ENCODE measurements at places on chromosomes 5 and 9.

DNA sequence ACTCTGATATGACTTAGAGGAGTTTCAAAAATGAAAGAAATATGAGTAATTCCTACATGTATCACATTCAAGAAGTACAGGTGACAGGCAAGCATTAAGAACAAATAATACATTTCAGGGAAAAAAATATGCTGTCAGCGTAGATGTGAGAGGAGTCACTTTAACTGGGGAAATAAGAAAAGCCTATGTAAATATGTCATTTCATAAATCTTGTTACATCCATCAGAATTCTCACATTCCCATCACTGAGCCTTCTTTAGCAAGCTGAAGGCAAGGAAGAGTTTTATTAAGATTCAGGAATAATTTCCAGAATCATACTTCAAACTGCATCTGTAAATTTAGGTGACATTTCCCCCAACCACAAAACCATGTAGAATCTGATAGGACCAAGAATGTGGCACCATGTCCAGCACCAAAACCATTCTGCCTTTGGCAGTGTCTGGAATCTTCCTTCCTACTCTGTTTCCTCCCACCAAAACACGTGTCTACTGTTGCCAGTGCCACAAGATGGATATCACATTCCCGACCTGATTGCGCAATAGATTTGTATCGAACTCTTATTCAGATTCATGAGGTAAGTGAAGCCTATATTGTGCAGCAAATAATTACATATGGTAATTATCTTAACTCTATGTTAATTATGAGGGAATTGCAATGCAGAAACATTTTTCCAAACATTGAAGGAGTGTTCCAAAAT, 690.9 kb downstream of the ISL1 start:
- DNase-seq = no peak

DNA sequence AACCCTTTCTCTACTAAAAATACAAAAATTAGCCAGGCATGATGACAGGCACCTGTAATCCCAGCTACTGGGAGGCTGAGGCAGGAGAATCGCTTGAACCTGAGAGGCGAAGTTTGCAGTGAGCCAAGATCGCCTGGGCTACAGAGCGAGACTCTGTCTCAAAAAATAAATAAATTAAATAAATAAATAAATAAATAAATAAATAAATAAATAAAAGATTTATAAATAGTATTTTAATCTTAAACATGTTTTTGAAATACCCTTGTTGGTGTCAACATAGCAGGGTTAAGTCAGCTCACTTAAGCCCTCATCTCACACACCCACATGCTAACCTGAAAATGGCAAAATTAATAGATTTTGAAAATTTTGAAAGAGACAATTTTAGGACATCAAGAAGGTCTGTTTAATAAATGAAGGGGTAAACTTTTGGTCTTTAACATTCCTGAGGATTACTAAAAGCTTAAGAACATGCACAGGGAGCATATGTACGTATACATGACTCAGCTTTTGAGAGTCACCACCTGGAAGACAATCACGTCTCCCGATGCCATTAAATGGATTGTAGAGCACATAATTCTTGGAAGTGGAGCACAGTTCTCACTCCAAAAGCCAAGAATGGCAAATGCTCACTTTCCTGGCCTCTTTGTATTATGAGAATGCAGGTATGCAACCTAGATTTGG, 202.5 kb downstream of the GDNF start:
- no peak for DNase-seq

DNA sequence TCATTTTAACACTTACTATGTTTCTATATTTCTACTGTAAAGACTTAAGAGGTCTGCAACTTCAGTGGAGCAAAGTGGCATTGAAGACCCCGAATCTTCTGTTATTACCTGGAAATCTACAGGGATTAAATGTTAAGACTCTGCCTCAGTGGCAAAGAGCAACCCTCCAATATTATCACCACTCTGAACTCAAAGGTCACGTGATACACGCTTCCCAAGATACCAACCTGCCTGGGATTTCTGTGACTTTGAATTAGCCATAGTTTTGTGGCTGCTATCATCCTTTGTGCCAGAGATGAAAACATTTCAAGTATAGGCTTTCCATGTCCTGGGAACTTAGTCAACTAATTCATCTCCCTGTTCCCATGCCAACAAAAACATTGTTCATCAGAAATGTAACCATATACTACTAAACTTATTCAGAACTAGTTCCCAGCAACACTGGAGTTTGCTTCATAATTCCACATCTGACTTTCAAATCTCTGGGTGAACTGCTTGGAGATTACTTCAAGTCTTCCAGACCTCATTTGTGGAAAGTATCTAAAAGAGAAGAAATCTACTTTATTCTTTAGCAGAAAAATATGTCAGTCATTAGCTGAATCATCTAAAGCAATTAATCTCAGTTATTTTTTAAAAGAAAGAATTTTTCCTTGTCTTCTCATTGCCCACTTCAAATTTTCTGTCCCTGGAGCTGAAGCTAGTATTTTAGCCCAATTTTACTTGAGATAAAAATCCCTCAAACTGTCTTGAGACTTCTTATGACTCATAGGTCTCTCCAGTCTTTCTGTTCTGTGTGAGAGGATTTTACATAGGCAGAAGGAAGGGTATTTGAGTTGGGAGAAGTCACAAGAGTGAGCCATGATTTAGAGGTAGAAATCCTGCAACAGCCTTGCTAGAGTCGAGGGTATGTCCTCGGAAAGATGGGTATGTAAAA, 83.0 kb downstream of the ZNF462 start:
- DNase-seq = peak; percentile 63

DNA sequence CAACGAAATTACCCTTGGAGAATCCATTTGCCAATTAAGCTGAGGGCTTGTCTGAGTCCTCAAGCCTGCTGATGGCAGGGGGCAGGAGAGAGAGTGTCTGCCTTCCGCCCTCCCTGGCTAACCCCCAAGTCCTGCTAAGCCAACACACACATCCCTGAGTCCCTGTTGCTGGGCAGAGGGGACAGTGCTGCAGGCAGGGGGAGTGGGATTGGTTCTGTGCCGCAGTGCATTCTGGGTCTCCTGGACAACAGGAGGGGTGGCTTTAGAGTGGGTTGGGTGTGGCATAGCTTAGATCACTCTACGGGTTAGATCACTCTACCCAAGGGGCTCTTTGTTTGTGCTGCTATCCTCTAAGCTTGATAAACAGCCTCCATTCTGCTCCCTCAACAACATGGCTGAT, 427.7 kb downstream of the CDK5RAP2 start:
- DNase-seq = no peak

DNA sequence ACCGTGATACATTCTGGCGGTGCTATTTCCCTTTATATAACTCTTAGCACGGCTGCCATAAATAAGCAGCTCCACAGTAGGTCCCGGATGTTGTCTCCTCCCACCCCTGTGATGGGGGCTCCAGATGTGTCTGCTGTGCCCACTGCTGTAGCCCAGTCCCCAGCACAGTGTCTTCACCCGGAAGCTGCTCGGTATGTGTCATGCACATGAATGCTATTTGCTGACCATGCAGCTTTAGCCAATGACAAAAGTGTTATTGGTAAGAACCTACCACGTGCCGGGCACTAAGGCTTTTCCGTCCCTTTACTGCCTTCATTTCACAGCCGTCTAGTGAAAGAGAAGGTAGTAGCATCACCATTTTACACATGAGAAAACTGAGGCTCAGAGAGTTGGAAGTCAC, 20.2 kb downstream of the HRH2 start:
- DNase-seq = no peak

GRCh38 chr5:54905942-54906537, 79.4 kb downstream of the ESM1 start:
- DNase-seq = peak; percentile 65

DNA sequence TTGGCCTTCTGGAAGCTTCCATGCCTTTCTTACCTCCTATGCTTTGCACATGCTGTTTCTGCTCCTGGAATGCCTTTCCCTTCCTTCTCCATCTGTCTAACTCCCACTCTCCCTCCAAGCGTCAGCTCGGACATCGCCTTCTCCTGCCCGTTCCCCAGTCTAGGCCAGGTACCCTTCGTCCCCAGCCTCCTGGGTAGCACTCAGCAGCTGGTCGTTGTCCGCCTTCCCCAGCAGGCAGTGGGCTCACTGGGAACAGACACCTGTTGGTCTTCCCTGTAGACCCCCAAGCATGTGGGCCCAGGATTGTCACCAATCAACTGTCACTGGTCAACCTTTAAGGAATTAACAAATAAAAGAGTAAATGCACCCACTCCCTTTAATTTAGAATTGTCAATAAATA, 202.2 kb downstream of the RGS3 start:
- DNase-seq = no peak

DNA sequence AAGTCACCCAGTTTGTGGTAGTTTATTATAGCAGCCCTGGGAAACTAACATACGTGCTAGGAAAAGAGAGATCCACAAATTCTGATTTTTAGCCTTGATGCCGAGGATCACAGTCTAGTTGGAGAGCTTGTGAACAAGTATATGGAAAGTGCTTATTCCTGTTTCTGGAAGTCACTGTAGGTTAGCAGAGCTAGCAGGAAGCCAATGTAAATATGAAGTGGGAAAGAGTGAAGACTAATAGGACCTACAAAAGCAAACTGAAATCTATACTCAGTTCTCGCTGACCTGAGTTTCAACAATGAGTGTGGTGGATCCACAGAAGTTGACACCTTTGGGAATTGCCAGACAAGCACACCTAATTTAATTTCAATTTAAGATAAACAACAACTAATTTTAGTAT, 254.9 kb downstream of the PLK2 start:
- no peak for DNase-seq

DNA sequence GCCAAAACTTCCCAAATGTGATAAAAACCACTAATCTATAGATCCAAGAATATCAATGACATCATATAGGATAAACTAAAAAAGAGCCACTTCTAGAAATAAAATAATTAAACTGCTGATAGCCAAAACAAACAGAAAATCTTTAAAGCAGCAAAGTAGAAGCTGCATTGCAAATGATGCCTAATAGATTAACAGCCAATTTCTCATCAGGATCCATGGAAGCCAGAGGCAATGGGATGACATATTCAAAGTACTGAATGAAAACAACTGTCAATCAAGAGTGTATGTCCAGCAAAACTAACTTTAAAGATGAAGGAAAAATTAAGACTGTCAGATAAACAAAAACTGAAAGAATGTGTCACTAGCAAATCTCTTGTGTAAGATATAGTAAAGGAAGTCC, 224.8 kb downstream of the PSAT1 start:
- no peak for DNase-seq

DNA sequence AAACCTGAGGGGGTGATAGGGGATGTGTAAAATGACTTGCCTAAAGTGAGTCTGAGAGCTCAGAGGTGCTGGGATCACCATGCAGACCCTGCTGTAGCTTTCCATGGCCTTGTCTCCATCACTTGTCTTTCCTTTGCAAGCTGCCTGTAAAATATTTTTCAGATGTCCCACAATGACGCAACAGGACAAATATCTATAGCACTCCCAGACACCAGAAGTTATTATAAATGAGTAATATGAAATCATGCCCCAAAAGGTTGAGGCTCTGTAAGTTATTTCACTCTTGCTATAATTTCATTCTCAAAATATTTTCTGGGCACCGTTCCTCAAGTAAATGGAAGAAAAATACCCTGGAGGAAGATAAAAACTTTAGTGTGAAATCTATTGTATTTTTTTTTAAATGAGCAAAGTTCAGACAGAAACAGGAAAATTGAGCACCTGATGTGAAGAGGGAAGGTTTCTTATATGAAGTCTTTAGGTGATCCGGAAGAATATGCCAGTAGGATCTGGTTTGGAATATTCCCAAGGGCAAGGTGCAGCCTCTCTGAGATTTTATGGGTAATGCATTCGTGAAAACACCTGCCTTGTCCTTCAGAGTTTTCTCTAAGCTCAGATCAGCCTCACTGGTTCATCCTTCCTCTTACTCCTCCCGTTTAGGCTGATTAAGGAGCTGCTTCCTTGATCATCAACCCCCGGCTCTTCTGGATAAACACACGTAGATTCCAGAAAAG, 138.3 kb upstream of the DMAC1 start:
- DNase-seq = no peak

DNA sequence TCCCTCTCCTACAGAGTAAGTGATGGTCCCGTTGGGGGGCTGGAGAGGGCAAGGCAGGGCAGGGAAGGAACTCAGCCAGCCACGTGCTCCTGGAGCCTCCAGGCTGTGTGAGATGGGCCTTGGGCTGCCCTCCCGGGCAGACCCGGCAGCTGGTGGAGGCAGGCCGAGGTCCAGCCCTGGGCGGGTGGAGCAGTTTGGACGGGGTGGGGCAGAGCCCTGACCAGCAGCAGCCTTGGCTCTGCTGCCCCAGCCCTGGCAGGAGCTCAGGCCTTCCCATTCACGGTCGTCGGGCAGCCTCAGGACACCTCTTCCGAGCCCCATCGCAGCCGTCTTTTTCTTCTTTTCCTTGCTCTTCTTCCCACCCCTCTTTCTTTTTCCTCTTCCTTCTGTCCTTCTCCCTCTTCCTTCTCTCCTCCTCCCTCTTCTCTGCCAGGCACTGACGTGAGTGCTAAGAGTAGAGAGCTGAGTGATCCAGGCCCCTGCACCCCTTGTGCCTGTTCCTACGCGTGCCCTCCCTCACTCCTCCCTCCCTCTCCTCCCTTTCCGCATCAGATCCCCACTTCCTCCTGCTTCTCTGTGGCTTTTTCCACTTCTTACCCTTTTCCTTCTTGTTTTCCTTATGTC, 42.8 kb downstream of the AMBP start:
- no peak for DNase-seq

DNA sequence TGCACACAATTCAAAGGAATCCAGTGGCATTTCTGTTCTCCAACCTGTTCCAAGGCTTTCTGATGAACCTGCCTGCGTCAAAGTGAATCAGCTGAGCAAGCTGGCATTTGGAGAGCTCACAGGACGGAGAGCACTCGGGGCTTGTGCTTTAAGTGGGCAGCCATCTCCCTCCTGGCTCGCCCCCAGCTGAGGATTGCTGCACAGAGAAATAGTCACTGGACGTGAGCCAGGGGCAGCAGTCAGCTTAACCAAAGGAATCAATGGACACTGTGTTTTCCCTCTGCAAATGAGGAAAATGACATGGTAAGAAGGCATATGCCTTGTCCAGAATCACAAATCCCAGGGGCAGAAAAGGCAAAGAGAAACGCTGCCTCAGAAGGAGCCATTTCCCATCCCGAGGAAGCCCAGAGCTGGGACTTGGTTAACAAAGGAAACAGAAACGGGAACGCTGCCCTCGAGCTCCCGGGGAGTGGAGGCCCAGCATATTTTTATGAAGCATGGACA, 299.4 kb downstream of the ZSWIM6 start:
- peak; percentile 17 for DNase-seq

DNA sequence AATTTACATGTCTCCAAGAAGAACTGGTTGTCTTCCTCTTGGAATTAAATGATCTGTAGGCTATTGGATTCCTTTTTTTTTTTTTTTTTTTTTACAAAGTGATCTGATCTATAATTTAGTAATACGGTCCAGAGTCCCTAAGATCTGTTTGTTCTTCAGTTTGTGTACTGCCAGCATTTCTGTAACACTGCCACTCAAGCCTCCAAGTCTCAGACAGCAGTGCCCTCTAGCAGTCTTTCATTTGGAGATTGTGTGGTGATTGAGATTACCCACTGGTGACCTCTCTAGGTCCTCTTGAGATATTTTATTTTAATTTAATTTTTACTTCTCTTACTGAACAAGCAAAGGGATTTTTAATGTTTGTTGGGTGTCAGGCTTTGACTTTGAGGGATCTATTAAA, 40.8 kb downstream of the NDFIP1 start:
- DNase-seq = no peak

GRCh38 chr9:125524583-125525355, 182.2 kb downstream of the MAPKAP1 start:
- DNase-seq = no peak
